Substantia nigra (tissue), 51 donors: ENCODE measurements at places on chromosomes 5 and 9.

DNA sequence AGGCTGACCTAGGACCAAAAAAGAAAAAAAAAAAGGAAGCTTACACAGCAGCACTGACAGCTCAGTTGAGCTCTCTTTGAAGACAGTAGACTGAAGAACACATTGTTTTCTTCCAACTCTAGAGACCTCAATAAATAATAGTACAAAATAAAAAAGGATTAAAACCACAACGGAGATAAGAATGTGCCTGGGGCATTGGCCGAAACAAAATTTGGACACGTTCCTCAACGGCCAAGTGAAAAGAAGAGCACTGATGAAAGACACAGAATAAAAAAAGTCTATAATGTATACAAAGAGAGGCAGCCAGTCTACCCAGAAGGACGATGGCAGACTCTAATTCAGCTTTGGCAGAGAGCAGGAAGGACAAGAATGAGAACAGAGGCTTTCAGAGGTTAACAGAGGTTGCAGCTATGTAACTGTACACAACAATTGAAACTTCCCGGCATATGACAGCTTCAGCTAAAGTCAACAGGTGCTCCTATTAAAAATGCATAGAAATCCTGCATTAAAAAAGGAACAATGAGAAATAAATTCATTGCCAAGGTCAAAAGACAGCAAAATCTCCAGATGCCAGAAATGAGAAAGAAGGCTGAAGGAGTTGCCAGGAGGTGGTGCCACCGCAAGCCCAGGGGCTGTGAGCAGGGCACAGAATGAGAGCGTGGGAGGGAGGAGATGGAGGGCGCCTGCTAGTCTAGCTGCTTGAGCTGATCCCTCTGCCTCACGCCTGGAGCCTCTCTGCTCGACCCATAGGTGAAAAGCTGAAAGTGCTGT is 113.9 kb downstream of the DCP2 start:
- no peak for DNase-seq

DNA sequence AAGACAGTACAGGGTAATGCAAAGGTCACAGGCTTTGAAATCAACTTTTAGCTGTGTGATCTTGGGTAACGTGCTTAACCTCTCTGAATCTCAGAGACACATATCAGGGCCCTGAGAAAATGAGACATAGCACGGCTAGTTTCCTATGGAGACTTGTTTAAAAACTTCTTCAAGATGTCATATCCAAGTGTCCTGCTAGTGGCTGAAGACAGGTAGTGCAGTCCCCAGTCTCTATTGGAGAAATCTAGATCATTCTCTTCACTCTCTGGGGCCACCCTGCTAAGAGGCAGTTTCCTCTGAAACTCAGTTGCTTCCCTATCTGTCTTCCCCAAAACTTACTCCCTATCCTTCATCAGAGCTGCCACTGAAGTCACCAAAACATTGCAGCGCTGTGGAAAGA is 30.3 kb upstream of the GRXCR2 start:
- DNase-seq, result no peak

- DNase-seq, result no peak
Measured at GRCh38 chr5:149127394-149127955, 13.8 kb upstream of the ABLIM3 start.

DNA sequence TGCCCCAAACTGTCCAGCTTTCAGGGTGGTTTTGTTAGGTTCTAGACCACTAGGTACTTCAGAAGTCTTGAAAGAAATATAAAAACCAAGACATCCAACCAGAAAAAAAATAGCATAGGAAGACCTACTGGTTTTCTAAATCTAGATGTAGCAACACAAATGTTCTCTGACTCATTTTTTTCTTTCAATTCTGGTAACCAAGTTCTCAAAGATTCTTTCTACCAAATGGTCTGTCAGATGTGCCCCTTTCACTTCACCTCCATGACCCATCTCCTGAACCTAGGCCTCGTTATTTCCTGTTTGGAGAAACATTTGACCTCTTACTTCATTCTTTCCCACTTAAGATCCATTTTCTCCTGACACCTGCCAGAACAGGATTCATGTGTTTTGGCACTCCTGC is 355.3 kb downstream of the KIAA0825 start:
- DNase-seq, result no peak

GRCh38 chr5:142115937-142116614 is 7.5 kb downstream of the NDFIP1 start:
- no peak for DNase-seq

- no peak for DNase-seq
Measured at GRCh38 chr5:134175921-134176510, 734 bp downstream of the SKP1 start.

DNA sequence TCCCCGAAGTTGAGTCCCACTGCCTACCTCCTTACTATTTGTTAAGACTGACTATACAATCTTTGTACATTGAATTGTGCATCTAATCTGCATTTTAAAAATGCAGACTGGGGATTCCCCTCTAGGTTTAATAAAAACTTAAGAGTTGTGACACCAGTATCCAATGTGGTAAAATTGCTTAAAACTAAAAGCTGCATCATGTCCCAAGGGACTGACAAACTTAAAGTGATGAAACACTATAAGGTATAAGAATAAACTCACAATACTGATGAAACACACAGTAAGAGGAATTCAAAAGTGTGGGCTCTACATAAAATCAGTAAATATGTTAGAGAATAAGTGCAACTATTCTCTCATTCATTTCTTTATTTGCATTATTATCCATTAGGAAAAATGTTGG is 1905.1 kb downstream of the MAT2B start:
- DNase-seq, result no peak

DNA sequence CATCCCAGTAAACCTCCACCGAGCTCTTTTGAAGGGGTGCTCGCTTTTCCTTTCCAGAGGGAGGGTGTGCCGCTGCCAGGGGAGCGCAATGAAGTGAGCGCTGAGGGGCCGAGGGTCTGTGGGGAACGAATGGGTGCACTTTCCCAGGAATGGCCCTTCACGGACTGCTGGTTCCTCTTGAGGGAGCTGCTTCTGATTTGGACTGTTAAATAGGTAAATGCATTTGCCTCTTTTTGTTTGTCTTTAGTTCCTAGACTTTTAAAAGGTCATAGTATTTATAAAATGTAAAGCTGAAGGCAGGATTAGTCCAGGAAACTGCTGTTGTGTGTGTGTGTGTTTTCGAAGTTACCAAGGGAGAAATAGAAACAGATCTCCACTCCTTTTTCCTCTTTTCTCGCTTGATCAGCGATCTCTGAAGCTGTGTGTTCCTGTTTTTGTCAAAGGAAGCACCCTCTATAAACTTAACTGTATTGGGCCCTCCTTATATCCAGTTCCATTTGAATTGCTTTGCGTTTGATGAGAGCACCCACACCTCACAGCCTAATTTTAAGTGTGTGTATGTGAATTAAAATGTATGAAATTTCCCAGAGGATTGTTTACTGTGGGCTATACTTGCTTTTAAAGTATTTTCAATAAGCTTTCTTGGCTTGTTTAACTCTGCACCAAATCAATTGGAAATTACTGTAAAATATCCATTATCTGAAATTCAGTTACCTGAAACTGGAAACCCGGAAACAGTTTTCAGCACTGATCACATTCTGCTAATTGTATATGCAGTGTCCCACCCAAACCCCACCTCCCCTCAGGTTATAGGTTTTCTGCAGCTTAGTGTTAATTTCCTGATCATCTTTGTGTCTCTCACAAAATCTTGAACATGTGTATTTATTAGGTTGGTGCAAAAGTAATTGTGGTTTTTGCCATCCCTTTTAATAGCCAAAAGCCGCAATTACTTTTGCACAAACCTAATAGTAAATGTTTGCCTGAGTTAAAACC is 966 bp downstream of the SNX2 start:
- DNase-seq, result no peak

GRCh38 chr9:80061096-80061495 is 489.3 kb downstream of the TLE4 start:
- DNase-seq, result no peak

DNA sequence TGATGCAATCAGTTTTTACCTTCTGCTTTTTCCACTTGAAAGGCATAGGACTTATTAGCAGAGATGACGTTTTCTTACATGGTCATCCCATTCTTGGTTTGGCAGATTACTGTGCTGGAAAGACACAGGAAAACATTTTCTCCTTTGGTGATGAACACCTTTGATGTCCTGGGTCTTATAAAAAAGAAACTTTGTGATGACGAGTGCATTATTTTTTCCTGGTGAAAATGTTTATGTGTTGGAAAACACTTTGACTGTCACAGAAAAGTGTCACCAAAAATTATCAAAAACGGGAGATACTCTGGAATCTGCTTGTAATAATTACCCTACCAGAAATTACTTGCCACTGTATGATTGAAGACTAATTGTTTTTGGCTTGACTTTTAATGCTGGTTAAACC is 2020.9 kb downstream of the MAT2B start:
- no peak for DNase-seq

DNA sequence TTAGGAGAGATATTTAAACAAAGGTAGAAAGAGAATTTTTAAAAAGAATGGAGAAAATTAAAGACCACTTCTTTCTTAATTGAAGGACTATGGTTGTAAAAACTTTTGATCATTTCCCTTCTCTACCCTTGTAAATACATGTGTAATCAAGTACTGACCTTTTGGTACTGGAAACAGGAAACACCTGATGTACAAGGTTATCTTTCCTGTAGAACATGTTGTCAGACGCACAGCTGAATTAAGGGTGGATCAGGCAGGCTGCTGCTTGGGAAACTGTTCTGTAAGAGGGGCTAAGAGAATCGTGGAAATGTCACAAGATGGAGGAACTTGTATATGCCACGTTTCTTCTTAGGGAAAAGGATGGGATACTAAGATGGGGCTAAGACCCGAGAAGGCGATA is 341.6 kb downstream of the ZNF608 start:
- DNase-seq, result no peak

- no peak for DNase-seq
Measured at GRCh38 chr5:171032435-171032973, 170.7 kb downstream of the RANBP17 start.

- no peak for DNase-seq
Measured at GRCh38 chr9:76458903-76459693, at the start of gene GCNT1. Gene GCNT1, plus strand, starts transcription at chr9:76459182. Its CDS starts 43,200 bp downstream, at chr9:76502382.

GRCh38 chr5:62778316-62779009 is 199.8 kb downstream of the LRRC70 start:
- no peak for DNase-seq

DNA sequence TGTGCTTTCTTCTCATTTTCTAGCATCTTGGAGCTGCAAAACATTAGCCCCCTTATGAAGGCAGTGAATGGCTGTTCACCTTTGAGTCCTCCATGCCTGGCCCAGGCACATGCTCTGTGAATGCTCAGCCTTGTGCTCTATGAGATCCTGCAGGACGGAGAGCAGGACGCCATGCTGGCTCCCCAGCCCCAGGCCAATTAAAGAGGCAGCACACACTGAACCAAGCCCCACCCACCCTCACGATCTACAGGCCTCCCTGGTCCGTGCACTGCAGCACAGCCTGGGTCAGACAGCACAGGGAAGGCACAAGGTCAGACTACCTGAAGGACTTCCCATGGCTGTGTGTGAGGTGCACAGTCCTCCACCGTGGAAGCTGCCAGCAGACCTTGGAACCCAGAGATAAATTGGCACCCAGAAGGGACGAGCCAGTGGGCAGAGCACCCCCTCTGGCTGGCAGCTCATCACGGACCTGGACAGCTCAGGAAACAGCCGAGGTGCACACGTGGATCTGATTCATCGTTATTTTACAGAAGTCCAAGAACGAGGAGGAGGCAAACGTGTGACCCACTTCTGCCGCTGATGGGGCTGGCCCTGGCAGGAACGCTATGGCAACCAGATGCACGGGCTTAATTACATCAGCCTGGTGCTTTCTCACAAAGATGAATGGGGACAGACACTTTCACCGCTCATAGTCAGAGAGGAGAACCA is 59.5 kb downstream of the OLFM1 start:
- no peak for DNase-seq

- DNase-seq, result no peak
Measured at GRCh38 chr9:7935681-7936080, 136.1 kb upstream of the DMAC1 start.

DNA sequence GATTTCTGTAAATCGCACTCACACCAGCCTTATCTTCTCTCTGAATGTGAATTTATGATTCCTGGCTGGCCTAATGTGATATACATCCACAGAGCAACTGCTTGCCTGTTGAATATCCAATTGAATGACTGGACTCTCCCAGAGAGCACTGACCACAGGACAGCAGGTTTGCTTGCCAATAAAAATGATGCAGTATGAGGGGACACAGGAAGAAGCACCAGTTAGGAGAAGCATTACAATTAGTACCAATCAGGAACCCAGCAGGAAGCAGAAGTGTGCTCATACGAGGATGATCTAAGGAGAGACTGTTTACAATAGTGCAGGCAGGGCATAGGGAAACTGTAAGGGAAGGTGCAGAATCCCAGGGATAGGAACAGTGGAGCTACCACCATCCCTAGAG is 127.2 kb upstream of the ZNF366 start:
- no peak for DNase-seq

DNA sequence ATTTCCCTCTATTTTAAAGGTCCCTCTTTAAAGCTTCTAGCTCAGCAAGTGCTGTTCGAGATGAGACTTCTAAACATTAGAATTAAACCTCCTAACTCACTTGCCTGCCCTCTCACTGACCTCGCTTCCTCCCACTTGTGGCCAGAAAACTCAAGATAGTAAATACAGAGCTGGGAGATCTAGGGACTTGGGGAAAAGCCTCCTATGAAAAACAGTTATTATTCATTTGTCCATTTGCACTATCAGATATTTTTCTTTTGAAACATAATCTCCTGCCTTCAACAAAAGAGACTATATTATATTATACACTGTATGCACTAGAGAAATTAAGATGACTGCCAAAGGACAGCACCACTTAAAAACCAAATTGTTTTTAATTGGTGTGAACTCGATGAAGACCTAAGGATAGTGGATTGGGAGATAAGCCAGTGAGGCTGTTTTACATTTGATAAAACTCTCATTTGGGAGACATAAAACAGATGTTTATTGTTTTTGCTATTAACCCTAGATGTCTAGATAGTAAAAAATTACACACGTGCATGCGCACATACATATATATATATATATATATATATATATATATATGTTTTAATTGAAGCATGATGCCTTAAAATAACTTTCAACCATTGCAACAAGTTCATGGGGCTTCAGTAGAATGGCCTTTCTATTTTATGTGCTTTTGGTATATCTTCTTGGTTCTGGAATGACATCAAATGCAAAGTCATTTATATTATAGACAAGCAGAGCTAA is 229.4 kb downstream of the ADAMTSL1 start:
- no peak for DNase-seq

GRCh38 chr9:23938908-23939307 is 112.9 kb upstream of the ELAVL2 start:
- no peak for DNase-seq

- no peak for DNase-seq
Measured at GRCh38 chr9:134477342-134477925, 151.2 kb downstream of the RXRA start.

DNA sequence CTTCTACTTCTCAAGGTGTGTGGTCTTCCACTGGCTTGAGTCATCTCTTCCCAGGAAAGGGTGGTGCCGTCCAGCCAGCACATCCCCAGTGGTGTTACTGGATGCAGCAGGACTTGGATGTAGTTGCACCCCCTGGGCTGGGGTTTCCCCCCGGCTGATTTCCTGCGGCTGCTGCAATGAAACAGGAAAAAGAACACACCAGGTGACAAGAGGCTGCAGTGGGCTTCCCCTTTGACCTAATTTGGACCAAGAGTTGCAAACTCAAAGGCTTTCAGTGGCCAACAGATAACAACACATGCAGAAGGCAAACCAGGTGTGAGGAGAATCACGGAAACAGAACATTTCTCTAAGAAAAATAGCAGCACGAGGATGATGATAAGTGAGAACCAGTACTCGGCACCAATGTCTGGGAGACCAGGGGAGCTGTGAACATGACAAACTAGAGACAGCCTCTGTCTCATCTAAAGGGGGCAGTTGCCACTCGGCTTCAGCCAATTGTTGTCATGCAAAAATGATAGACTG is 83.7 kb downstream of the PDE6A start:
- no peak for DNase-seq

GRCh38 chr9:133355881-133356357 is 368 bp downstream of the SURF1 start:
- DNase-seq, result no peak
